Stimulated activated CD4-positive, alpha-beta T cell treated with anti-CD3 and anti-CD28 coated beads, Interleukin-1b, Interleukin-23, amount 100 ng/mL, for 1 hour (primary cell): ENCODE measurements at places on chromosomes 13 and 19.

GRCh38 chr13:101360525-101360924 lies 55.8 kb downstream of the NALCN start:
- DNase-seq = no peak

DNA sequence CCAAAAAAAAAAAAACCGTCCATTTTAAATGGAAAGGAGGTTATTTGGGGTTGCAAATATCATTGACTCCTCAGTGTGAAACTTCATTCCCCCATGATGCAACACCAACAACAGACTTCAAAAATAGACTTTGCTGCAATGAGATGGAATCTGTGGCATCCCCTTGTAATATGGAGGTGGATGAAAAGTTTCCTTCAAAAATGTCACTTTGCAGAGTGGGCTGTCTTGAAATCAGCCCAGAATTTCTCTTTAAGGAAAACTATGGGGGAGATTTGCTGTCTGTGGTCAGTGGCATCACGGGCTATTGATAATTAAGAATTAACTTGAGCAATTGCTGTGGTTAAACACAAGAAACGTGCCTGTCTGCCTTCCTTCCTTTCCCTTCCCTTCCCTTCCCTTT lies 1.5 kb downstream of the GPR18 start:
- DNase-seq = no peak

DNA sequence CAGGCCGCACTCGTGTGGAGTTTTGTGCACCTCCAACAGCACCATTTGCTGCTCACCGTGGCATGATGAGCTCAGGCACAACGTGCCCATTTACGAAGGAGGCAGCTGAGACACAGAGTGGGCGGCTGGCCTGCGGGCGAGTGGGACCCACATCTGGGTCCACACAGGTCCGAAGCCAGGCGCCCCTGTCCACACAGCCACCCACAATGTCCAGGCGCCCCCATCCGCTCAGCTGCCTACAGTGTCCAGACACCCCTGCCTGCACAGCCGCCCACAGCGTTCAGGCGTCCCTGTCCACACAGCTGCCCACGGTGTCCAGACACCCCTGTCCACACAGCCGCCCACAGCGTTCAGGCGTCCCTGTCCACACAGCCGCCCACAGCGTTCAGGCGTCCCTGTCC lies 42.5 kb upstream of the F7 start:
- DNase-seq = no peak

- no peak for DNase-seq
These were observed 634 bp upstream of the DIAPH3 start for GRCh38 chr13:60164234-60164889.

DNA sequence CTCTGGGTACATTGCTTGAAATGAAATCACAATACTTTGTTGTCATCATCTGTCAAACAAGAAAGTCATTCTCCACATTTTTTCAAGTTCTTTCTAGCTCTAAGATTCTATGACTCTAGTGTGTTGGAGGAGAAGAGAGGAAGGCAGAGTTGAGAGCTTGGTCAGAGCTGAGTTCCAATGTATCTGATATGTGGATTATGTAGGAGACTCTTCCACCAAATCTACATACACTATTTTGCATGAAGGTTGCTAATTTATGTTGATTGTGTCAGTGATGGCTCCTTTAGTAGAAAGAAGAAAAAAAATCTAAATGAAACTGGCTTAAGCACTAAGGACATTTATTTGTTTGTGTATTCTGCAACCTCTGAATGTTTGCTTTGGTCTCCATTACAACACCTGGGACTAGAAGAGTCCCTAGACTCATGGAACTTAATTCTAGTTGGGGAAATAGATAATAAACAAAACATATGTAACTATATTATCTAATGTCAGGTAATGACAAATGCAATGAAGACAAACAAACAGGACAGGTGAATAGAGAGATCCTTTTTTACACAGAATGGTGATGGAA lies 691.9 kb downstream of the UQCRFS1 start:
- DNase-seq = no peak

DNA sequence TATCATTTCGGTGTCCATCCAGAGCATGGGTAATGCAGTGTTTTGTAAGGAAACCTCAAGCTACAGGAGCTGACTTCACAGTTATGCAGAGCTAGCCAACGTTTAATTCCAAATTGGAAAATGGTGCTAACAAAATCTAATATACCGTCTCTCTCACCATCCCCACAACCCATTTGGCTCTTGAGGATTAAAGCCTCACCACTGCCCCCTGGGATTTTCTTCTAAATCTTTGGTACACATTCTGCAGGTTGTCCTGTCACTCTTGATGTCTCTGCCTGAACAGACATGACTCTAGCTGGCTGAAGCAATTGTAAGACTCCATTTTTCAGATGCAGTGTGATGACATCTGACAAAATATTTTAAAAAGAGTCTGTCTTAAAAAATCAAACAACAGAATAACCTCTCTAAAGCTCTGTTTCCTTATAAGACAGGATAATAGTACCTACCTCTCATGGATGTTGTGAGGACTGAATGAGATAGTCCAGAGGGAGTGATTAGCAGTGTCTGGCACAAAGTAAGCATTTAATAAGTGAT lies 451.8 kb downstream of the SUCLA2 start:
- no peak for DNase-seq

DNA sequence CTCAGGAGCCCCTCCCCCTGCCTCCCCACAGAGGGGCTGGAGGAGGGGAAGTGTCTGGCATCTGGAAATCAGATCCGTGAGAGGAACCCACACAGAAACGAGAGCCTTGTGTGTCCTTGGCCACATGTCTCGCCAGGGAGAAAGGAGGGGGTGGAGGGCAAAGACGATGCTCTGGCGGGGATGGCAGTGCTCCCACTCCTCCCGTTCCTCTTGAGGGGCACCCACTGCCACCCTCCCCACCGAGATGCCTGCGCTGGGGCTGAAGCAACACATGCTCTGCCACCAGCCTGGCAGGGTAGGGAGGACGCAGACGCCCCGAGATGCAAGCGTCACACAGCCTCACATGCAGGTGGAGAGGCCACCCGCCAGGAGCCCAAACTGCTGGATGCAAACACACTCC lies 2.8 kb downstream of the ADGRL1 start:
- DNase-seq = no peak

DNA sequence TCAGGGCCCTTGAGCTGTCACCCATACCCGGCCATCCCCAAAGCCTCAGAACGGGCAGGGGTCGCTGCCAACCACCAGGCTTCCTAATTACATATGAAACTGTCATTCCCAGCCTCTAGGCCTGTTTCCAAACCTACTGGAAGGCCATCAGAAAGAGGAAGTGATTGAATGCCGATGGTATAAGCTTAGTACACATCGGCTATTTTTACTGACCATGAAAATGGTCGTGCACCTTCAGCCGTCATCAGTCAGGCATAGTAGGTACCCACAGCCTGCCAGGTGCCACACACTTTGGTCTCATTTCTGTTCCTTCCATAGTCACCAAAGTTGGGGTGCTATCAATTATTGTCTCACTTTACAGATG lies 10.2 kb downstream of the KRI1 start:
- DNase-seq = no peak

DNA sequence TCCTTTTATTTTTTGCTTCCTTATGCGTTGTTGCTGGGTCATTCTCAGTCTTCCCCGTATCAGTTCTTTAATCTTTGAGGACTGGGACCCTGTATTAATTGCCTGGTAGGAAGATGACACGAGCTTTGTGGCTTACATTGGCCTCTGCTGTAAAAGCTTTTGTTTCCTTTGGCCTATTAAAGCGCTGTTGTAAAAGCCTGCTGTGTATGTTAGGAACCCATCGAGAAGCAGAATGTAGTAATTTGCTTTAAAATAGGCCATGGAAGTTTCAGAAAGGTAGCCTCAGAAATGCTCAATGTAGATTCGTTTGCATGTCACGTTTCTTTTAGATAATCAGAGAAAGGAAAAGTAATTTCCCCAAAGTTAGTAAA lies 257.5 kb upstream of the STARD13 start:
- DNase-seq = no peak

DNA sequence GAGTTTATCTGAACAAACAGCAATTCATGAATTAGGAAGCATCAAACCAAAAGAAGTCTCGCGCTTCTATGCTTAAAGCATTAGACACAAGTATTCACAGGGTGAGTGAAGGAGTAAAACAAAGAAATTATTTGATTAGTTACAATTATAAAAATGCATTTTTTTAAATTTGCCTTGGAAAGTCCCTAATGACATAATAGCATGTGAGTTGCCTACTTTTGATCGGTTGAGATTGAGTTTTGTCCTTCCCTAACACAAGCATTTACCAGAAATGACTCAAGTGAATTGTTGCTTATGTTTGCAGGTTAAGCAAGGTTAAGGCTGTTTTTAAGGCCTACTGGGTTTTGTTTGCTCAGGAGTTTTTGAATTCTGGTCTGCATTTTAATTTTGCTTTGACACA lies 389 bp upstream of the ZNF649 start:
- DNase-seq = no peak

DNA sequence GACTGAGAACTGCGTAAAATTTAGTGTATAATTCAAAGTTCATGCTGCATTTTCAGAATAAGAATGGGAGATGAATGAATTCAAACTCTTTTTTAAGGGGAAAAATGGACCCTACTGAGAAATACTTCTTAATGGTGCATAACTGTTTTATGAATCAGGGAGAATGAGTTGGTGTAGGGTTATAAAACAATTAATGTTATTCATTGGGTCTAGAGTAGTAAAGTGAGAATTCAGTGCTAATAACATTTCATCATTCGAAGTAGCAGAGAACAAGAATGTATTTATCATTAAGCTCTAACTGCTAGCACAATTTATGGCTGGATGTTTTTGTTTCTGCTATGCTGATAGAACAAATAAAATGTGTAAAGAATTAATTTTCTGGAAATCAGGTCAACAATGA lies 310.2 kb downstream of the SLITRK5 start:
- DNase-seq = no peak

DNA sequence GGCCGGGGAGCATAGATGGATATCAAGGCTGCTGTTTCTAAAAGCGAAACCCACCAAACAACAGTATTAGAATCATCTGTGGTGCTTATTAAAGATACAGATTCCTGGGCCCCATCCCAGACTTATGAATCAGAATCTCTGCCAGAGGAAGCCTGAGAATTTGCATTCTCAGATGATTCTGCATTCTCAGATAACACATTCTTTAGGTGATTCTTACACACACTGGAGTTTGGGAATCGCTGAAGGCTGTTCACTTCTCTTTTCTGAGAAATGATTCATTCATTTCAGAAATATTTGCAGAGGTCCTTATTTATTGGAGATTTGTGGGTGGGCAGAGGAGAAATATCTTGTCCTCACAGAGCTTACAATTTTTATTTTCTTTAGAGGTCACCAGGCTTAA lies 24.4 kb downstream of the ALOX5AP start:
- DNase-seq = no peak

- DNase-seq = no peak
These were observed 27.0 kb upstream of the ARGLU1 start for GRCh38 chr13:106594980-106595379.

DNA sequence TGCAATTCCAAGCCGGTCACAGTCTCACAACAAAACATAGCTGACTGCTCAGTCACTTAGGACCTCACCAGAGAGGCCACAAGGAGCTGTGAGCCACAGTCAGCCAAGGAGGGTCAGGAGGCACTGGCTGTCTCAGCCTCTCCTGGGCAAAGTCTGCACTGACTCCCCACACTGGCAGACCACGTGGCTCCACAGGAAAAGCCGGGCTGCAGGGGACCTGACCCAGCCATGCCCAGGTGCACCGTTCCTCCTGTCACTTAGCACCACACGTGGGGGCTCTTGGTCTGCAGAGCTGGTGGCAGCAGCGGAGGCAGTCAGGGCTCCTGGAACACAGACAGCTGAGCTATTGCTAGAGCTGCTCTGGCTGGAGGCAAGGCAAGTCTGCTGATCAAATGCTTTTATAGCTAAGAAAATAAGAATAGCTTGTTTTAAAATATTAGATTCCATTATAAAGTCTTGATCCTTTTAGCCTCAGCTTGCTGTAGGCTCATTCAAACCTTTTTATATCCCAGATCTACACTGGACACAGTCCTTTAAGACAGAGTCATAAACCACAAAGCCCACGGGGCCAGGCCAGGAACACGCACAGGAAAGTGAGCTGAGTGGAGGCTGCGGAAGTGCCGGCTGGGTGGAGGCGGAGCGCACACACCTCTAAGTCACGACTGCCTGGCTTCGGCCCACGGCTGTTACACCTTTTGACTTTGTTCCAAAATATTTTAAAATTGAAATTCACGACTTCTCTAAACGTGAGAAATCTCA lies 744.1 kb downstream of the UQCRFS1 start:
- DNase-seq = no peak

DNA sequence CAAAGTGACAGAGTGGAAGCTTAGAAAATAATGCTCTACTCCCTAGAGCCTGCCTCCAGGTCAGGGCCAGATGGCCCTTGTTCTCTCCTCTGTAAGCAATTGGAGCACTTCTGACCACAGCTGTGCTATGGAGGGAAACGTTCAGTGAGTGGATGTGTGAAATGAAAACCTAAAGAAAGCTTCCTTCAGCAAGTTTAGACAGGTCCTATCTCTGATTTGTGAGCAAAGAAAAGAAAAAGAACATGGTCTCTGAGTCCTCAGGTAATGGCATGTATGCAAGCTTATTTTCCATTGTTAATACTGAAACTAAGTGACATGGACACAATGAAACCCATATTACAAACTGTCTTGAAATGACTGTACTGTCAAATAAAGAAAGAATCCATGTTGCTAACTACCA lies 1486.8 kb downstream of the EFNB2 start:
- no peak for DNase-seq

DNA sequence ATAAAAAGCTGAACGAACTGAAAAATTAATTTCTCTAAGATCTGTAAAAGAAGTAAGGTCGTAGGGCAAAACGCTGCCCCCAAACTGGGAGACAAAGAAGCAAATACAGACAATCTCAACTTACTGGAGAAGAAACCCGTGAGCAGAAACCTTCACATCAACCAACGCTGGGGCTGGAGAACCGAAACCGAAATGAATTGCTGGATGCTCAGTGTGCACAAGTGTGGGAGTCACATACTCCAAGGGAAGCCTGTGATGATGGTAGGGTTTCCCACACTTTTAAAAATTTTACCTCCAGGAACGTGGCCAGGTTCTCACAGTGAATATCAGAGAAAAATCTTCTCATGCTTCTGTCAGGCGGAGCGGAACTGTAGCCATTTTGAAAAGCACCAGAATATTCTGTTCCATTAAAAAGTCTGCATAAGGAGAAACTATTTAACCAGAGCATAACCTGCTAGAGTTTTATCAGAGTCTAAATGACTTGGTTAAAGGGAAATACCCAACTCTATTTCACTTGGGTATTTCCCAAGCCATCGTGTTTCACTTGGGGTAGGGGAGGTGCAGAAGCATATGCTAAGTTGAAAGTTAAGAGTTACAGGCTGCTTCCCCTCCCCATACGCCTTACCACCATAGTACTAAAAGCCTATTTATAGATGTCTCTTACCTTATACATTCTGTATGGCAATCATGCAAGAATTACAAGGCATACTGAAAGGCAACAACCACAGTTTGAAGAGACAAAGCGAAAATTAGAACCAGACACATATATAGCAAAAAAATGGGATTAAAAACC lies 110.5 kb upstream of the SLITRK1 start:
- no peak for DNase-seq

GRCh38 chr19:10538204-10538983 lies 5.3 kb upstream of the ATG4D start:
- DNase-seq = no peak

DNA sequence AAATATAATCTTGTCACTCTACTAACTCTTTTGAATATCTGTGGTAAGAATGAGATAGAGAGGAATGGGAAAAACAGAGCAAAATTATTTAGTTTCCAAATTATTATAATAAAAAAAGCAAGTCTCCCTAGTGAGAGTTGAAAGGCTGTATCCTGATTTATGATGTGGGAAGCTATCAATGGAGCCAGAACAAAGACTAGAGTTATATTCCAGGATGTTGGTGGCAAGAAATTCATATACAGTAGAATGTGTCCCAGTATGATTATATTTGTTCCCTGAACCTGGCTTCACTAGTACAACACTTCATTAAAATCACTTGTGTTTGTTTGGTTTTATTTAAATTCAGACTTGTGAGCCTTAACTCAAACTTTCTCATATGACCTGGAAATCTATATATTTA lies 630.3 kb downstream of the GPC5 start:
- DNase-seq = no peak
